ENCODE measurements at places on chromosomes 12 and 14.

DNA sequence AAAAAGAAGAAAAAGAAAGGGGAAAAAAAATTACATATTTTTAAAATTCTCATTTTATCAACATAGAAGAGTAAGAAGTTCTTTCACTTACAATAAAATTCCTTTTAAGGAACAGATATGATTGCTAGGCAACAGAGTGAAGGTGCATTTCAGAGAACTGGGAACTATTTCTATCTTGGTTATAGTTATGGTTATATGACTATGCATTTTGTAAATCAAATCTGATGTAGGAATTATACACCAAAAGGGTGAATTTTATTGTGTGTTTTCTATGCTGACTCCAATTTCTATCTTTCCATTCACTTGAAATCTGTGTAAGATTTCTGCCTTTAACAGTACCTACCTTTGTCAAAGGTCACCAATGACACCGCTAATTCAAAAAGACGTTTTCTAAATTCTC is 50.1 kb downstream of the HNRNPC start:
- DNase-seq, result no peak

- DNase-seq, result peak; percentile 55
Measured at GRCh38 chr12:47085815-47086252, 6.1 kb upstream of the AMIGO2 start.

DNA sequence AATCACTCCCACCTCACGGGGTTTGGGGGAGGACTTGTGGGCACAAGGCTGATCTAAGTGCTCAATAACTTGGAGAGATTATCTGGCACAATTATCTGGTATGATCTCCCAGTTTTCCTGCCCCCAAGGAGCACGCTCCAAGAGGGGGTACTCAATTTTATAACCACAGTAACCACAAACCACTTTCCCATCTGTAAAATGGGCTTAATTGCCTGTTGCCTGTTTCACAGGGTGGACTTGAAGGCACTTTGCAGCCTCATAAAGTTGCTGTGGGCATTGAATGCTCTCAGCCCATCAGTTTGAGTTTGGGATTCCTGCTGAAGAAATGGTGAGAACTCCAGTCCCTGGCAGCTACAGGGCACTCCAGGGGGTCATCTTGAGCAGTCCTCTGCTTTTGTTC is 4.4 kb downstream of the SLC8B1 start:
- no peak for DNase-seq

- no peak for DNase-seq
Measured at GRCh38 chr14:92473261-92473968, 40.2 kb upstream of the RIN3 start.

GRCh38 chr12:24997970-24998582 is 49.2 kb upstream of the BCAT1 start:
- peak; percentile 93 for DNase-seq

DNA sequence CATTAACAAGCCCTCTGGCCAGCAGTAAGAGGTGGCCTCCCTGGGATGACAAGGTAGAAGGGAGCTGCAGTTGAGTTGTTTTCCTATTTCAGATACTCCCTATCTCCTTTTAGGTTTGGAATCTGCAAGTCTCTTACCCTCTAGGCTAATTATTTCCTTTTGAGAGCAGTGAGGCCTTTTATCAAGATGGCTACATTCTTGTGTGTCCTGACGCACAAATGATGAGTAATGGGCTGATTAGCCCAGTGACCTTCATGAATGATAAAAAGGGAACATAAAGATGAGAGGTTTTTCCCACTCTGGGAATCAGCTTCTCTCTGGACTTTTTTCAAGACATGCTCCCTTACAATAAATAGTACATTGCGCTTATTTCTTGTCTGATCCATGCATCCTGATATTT is 22.9 kb downstream of the DYRK2 start:
- DNase-seq, result no peak

GRCh38 chr14:51576117-51576430 is 75.6 kb upstream of the FRMD6 start:
- no peak for DNase-seq
